Activated CD4-positive, alpha-beta T cell treated with anti-CD3 and anti-CD28 coated beads, Interleukin-2, amount 50 U/mL, for 1 hour (primary cell): ENCODE measurements at places on chromosomes 16 and 17.

- DNase-seq = no peak
Measured at GRCh38 chr17:77708049-77708448, 250.5 kb upstream of the TNRC6C start.

GRCh38 chr17:77212833-77213777 lies 72.3 kb downstream of the SEC14L1 start:
- no peak for DNase-seq

DNA sequence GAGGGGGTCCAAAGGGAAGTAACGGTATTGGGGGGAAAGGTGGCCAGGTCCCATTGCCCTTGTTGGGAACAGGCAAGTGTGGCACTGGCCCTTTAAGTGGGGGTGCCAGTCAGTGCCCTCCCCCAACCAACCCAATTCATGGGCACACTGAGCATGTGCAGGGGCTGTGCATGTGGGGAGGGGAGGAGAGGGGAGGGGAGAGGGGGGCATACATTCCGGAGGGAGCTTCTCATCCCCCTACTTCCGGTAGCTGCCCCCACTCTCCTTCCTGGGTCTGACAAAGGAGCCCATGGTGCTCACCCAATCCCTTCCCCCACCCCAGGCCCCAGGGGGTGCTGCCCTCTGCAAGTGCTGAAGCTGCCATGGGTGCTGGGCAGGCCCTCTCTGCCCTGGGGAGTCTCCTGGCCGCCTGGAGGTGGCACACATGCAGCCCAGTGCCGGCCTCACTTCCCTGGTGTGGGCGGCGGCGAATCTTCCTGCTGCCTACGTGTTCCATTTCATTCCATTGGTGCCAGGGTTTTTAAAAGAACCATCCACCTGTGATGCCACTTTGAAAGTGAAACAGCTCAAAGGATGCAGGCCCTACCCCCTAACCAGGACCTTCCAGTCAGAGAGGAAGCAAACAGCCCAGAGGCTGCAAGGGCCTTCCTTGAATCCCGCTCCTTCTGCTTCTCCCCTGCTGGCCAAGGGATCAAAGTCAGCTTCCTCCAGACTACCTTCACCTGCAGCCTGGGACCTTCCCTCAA lies 11.0 kb downstream of the HEXIM2 start:
- DNase-seq = peak; percentile 34

GRCh38 chr17:4934173-4934979 lies 2.3 kb downstream of the GP1BA start:
- DNase-seq = no peak

GRCh38 chr17:4362141-4362540 lies 4.3 kb downstream of the UBE2G1 start:
- DNase-seq = no peak

- DNase-seq = no peak
Measured at GRCh38 chr17:78767806-78768205, 14.3 kb downstream of the CYTH1 start.

GRCh38 chr17:79844869-79845600 lies 5.8 kb upstream of the CBX4 start:
- DNase-seq = peak; percentile 50

GRCh38 chr17:80683625-80684104 lies 139.0 kb downstream of the RPTOR start:
- DNase-seq = no peak
